ENCODE measurements at places on chromosomes 7 and 10.

DNA sequence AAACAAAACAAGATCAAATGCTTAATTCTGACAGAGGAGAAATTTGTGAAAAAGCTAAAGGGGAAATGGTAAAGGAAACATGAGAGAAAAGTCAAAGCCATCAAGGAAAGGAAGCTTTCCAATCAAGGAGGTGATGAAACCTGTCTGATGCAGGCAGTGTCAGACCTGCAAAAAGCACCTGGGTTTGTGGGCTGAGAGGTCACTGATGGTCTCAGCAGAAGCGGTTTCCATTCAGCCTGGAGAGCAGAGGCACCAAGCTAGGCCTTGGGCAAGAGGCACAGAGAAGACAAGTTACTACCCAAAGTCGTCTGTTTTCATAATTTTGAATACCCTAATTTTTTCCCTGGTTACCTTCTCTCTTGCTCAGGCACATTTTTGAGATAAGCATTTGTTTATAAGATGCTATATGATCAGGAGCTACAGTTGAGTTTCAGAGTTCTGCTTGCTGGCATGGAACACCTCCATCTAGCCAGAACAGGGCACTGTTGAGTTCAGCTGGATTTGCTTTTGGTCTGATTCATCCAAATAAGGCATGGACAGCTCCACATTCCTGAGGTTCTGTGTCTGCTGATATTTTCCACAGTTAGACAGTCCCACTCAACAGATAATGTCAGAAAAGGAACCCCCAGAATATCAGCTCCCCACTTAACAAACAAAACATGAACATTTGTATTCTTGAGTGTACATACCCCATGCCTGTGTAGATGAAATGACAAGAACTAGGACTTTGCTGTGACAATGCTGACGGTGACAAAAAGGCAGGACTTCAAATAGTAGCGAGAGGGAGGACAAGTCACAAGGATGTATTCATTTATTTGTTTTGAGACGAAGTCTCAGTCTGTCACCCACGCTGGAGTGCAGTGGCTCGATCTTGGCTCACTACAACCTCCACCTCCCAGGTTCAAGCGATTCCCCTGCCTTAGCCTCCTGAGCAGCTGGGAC is 4.9 kb upstream of the PPIA start:
- DNase-seq, result no peak

GRCh38 chr7:44484482-44485313 is 5.8 kb downstream of the NUDCD3 start:
- DNase-seq, result no peak

- no peak for DNase-seq
Observed at GRCh38 chr10:44280226-44281014, 104.5 kb downstream of the CXCL12 start.

DNA sequence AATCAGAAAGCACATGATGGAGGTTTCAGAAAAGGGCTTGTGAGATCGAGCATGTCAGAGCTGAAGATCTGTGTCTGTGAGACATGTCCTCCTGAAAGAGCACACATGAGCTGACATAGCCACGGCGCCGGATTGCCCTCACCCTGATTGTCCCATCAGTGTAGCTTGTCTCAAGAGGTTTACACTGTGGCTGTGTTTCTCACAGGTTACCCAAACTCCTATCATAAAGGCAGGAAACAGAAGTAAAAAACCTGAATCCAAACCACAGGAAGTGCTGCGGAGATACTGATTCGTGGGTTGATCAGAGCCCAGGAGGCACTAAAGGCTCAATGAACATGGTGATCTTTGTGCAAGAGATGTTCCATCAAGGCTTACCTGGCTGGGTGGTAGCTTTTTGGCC is 3.9 kb upstream of the ATP6V0E2 start:
- no peak for DNase-seq

DNA sequence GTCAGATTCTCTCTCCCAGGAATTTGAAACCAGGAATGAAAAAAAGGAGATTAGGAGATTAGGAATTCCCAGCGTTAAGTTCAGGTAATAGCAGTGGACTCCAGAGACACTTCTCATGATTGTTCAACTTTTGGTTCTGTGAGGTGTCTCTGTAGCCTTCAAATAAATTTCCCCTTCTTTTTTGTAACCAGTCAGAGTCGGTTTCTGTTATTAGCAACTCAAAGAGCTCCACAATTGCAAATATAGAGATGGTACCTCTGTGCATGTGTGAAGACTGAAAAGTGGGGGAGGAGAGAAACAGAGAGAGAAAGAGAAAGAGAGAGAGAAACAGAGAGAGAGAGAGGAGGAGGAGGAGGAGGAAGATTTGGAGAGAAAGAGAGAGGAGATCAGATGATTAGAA is 112.8 kb upstream of the STEAP1B start:
- no peak for DNase-seq

- no peak for DNase-seq
Observed at GRCh38 chr7:91570560-91570959, 306.3 kb downstream of the FZD1 start.

DNA sequence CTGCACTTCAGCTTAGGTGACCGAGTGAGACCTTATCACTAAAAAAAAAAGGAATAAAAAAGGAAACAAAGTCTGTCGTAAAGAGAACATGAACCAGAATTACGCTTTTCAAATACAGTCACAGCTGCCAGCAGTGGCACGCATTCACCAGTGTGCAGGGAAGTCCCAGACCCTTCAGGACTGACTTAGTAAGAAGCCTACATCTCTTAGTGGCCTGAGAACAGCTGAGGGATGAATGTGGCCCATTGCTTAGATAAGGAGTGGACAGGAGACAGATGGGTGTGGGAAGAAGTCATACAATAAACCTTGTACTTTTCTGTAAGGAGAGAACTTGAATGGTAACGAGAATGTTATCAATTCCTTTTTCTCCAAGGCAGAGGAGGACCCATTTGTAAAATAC is 178.5 kb downstream of the JCAD start:
- DNase-seq, result no peak

DNA sequence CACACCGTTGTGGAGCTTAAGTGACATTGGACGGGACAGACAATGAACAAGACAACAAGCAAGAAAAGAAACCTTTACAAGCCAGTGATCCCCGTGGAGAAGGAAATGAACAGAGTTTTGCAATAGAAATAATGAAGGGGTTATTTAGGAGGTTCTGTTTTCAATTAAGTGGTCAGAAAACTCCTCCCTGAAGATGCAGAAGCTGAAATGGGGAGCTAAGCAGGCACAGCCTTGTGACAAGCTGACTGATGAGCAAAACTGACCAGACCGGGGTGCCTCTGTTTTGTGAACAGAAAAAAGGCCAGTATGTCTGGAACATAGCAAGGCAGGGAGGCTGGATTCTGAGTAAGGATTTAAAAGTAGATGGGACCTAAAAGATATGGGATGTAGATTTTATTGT is 299.8 kb upstream of the POM121L12 start:
- DNase-seq, result no peak

DNA sequence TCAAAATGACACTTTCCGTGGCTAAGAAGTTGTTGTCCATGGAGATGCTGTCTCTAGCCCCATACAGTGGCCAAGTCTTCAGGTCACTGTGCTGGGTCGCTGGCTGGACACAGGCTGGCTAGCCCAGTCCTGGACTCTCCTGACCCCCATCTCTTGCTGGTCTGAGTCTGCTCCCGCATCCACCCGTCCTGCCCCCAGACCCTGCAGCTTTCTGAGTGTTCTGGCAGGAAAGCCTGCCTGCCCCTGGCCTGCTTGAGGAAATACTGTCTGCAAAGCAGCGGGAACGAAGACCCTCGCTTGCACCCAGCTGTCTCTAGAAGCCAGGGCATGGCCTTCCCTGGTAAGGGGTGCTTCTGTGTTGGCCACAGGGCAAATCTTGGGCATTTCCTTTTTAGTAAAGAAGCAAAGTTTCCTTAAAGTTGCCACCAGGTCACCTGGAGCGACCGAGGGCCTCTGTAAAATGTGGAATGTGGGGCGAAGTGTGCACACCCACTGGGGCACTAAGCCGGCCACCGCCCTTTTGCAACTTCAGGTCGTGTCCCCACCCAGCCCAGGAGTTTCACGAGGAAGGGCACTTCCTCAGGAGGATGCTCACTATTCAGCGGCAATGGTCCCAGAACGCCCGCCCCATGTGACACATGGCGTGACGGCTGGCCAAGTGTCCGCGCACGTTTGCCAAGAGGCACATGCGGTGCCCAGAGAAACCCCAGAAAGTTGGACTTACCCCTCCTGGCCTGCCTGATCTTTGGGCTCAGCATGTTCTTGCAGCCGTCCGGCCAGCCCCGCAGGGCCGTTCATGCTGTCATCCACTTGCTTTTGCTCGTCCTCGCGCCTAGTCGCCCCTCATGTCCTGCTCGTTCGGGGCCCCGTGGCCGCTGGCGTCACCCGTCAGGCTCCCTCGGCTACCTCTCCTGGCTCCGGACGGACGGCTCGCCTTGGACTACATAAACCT is 558 bp downstream of the ARHGAP22 start:
- DNase-seq, result no peak

DNA sequence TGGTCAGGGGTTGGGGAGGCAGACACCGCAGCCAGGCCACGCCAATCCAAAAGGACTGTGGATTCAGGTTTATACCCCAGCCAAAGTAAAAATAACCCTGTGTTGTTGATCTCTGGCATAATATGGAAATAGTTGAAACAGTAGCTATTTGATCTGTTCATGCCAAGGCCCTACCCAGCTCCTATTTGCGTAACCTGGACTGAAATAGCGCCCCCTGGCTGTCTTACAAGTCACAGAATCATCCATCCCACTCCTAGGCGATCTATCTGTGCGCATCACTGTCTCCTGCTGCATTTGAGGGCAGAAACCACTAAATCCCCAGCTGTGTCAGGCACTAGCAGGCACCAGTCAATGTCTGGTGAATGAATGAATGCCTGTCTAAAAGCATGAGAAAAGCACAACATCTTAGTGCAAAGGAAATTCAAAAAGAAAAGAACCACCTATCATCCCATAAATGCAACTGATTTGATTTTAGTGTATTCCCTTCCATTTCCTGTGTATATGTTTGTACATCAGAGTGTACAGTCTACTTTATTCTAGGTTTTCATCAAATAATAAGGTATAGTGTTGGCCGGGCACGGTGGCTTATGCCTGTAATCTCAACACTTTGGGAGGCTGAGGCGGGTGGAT is 160.0 kb downstream of the SLIT1 start:
- DNase-seq, result no peak

GRCh38 chr10:71010730-71011129 is 122.4 kb upstream of the PCBD1 start:
- no peak for DNase-seq

GRCh38 chr7:115178835-115179234 is 256.9 kb downstream of the MDFIC start:
- no peak for DNase-seq

GRCh38 chr10:130483691-130484467 is 347.7 kb downstream of the GLRX3 start:
- no peak for DNase-seq

DNA sequence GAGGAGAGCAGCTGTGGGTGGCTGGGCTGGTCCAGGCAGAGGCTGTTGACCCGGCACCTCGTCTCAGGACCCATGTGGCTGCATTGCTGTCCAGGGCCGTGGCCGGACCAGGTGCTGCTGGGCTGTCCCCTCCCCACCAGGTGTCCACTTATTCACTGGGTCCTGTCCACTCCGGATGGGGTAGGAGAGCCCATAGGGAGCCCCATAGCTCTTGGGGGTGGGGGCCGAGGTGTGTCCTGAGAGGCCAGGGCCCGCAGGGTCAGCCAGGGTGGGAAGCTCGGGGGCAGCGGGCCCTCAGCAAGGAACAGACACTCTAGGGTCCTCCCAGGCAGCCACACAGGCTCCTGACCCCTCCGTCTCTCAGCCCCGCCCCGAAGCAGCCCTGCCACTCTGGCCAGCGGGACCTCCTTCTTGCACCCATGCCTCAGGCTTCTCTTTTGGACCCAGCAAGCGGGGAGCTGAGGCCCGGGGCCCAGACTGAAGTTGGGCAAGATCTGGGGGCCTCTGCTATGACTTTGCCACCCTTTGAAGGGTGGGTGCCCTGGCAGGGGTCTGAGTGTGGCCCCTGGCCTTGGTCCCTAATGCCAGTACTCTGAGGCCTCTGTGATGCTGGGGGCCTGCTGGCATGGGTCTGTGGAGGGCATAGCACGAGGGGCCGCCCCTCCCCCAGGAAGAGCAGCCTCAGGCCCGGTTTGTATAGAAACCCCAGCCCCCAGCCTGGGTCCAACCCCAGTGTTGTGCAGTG is 86.4 kb downstream of the NKX6-2 start:
- no peak for DNase-seq

DNA sequence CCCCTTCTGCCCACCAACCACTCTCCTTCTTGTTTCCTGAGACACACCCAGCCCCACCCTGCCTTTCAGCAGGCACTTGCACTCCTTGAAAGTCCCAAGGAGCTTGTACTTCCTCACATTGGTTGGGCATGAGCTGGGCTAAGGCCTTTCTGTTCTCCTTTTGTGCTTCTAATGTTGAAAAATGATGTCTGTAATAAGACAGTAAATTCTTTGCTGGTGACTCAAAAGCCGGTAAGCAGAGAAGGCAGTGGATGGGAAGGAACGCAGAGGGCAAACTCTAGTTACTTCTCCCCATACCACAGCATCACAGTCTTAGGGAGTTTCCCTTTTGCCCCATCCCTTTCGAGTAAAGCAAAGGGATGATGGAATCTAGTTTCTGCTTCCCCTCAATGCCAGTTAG is 185.6 kb downstream of the PLXNA4 start:
- DNase-seq, result no peak

DNA sequence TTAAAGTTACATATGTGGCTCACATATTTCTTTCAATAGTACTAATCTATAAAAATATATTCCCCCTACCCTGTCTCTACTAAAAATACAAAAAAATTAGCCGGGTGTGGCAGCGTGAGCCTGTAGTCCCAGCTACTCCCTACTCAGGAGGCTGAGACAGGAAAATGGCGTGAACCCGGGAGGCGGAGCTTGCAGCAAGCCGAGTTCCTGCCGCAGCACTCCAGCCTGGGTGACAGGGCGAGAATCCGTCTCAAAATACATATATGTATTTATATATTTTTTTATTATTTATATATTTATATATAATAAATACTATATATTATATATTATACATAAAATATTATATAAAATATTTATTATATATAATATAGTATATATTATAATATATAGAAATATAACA is 69.7 kb upstream of the GRM3 start:
- no peak for DNase-seq

DNA sequence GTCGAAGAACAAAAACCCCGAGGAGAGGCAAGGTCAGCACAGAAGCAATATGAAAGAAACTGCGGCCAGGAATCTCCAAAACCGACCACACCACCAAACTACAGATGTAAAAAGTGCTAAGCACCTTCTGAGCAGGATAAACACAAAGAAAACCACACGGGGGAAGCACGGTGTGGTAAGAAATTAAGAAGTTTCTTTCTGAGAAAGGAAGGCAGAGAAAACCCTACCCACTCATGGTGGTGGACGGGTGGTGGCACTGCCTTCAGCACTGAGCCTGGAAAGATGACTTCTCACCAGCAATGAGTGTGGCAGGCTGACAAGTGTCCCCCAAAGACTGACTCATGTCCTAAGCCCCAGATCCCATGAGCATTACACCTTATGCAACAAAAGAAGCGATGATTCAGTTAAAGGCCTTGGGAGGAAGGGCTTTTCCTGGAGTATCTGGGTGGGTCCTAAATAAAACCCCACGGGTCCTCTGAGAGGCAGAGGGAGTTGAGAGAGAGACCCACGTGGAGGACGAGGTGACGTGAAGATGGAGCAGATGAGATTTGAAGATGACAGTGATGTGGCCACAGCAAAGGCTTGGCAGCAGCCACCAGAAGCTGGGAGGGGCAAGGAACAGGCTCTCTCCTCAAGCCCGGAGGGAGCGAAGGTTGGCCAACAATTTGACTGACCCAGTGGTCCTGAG is 124.9 kb downstream of the DLG5 start:
- DNase-seq, result no peak

GRCh38 chr7:147984265-147984664 is 606.3 kb upstream of the C7orf33 start:
- DNase-seq, result no peak

GRCh38 chr10:104578671-104579070 is 62.4 kb upstream of the SORCS3 start:
- DNase-seq, result no peak

All from stimulated activated CD4-positive, alpha-beta T cell treated with anti-CD3 and anti-CD28 coated beads, TNF-alpha, amount 100 ng/mL, for 4 hours (primary cell).